Ovary (tissue), 10 donors: ENCODE measurements at places on chromosomes 16 and 17. TPM values are rescaled to one million over a fixed set of nuclear protein-coding genes. Genes with fewer than 3 reads are reported as not detected.

FOXL1 gene
- 0.47 TPM for total RNA-seq

PRSS27 gene
- total RNA-seq, result 0.48 TPM

NT5C gene
- 72.7 TPM for total RNA-seq

ATP1B2 gene
- total RNA-seq, result 28.1 TPM

FBXW10 gene
- not detected for total RNA-seq

CACNG3 gene
- not detected for total RNA-seq

DNA sequence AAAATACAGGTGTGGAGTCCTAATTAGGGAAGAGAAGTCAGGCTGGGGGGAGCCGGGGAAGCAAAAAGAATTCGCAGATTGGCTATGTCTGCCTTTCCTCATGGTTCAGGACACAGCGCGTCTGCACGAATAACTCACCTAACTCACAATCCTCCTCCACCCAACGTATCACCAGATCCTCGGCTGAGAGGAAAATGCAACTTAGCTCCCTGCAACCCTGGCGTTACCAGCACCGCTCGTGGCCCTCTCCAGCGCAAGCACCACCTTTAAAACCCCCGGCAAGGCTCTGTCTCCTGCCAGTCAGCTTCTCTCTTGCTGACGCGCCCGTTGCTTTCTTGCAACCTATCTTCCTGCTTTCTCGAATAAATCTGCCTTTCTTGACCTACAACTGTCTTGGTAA lies 49.8 kb upstream of the METRNL start:
- DNase-seq, result no peak

DNA sequence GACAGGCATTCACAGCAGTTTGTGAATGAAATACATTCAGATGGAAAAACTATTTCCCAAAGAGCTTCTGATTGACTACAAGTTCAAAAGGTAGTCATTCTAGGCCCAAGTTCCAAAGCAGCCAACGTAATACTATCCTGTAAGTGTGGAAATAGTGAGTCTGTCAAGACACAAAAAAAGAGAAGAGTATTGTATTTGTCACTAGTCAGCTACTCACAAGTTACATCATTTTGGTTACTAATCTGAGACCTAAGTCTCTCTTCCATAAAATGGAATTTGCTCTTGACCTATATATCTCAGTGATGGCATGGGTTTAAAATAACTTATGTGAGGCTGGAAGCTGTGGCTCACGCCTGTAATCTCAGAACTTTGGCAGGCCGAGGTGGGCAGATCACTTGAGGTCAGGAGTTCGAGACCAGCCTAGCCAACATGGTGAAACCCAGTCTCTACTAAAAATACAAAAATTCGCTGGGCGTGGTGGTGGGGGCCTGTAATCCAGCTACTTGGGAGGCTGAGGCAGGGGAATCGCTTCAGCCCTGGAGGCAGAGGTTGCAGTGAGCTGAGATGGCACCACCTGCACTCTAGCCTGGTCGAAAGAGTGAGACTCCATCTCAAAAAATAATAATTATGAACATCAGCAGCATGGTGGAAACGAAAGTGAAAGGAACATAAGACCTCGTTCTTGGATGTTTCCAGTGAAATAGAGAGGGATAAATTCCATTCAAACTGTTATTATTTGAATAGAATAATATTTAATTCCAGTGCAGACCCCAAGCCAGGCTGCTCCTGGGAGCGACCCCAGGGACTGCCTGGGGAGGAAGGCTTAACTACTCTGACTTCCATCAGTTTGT lies 2.9 kb downstream of the CMC2 start:
- DNase-seq, result no peak

- peak; percentile 58 for DNase-seq
These were observed 200.1 kb downstream of the XYLT1 start for GRCh38 chr16:17270683-17271109.

DNA sequence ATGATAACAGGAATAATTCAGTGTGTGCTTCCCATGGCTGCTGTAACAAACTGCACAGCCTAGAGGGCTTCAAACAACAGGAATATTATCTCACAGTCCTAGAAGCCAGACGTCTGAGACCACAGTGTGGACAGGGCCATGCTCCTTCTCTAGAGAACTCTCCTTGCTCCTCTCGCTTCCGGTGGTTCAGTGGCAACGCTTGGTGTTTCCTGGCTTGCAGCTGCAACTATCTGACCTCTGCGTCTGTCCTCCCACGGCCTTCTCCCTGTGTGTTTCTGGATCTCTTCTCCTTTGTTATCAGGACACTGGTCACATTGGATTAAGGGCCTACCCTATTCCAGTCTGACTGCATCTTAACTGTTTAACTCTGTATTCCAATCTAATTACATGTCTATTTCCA lies 414.3 kb downstream of the MAF start:
- no peak for DNase-seq

- DNase-seq, result no peak
These were observed 2.1 kb downstream of the RHBDL1 start for GRCh38 chr16:677316-678190.

DNA sequence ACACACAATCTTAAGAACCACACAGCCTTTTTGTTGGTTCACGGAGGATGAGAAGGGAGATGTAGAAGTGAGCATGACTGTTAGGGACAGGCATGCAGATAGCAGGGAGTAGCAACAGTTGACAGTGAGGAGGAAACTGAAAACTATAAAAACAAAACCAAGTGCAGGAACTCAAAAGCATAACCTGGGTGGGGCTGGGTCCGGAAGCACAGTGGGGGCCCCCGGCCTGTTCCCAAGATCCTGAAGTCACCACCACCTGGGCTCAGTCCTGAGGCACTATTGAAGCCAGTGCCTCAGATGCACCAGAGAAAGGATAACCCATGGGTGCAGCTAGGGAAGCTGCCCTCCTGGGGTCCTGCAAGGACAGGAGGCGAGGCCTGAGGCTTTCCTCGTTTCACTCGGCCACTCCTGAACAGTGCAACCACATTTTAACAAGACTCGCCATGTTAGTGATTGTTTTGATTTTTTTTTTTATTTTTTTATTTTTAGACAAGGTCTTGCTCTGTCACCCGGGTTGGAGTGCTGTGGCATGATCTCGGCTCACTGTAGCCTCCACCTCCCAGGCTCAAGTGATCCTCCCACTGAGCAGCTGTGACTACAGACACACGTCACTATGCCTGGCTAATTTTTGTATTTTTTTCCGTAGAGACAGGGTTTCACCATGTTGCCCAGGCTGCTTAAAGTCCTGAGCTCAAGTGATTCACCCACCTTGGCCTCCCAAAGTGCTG lies 27.7 kb upstream of the CBX4 start:
- DNase-seq, result no peak

- no peak for DNase-seq
These were observed 104.4 kb downstream of the CMIP start for GRCh38 chr16:81548876-81549546.

- no peak for DNase-seq
These were observed 70.5 kb downstream of the NDEL1 start for GRCh38 chr17:8506145-8506544.

GRCh38 chr16:1026057-1026783 lies 44.6 kb downstream of the SOX8 start:
- no peak for DNase-seq

GRCh38 chr17:31580316-31580705 lies 188.8 kb downstream of the RAB11FIP4 start:
- DNase-seq, result no peak

DNA sequence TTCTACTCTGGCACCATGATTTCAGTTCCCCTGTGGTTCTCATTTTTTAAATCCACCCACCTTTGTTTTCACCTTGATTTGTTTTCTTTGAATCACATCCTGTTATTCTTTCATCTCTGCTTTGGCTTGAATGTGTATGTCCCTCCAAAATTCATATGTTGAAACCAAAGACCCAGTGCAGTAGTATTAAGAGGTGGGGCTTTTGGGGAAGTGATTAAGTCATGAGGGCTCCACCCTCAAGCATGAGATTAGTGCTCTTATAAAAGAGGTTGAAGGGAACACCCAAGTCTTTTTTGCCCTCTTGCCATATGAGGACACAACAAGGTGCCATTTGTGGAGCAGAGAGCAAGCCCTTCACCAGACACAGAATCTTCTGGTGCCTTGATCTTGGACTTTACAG lies 382.3 kb downstream of the SLC39A11 start:
- no peak for DNase-seq
